ENCODE measurements at places on chromosomes 1 and 21.

DNA sequence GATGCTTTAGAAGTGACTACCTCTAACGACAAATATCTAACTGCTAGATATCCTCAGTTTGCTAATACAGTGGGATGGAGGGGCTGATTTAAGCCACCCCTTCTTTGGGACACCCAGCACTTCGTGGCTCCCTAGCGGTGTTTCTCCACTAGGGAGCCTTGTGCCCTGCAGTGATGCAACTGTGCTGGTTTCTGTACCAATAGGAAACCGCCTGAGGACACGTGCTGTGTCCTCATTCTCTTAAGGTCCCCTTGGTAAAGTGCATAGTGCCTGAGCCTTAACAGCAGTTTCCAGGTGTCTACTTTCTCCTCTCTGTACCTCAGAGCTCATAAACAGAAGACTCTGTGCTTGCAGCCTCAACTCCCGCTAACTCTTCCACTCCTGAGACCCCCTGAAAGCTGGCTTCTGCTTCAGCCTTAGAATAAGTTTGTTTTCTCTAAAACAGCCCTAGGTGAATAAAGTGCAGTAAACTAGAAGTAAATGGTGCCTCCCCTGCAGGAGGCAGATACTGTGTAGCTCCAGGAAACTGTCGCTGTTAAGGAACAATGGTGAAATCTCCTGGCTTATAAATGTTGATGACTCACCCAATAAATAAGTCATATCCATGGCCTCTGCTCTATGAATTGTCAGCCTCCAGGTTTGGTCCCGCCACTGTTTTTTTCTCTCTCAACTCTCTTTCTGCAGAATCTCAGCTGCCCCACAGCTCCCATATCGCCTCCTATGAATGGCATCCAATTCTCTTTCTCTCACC, 130.4 kb downstream of the AK5 start:
- DNase-seq = no peak

DNA sequence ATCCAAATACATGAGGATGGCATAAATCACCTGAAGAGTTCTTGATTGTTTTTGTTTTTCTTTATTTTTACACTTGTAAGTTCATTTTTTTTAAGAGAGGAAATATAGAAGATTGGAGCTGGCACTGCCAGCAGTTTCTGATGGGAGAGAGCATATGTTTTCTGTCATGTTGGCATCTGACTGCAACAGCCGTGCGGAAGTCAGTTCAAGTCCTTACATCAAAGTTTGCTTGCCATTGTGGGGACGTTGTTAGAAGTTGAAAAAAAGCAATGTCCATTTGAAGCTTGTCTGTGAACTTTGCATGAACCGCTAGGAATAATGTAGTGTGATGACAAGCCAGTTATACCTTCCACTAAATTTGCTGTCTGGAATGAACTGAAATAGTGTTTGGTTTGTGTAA, 126.5 kb upstream of the USH2A start:
- no peak for DNase-seq

- no peak for DNase-seq
Measured at GRCh38 chr1:107997866-107998265, 32.9 kb upstream of the VAV3 start.

DNA sequence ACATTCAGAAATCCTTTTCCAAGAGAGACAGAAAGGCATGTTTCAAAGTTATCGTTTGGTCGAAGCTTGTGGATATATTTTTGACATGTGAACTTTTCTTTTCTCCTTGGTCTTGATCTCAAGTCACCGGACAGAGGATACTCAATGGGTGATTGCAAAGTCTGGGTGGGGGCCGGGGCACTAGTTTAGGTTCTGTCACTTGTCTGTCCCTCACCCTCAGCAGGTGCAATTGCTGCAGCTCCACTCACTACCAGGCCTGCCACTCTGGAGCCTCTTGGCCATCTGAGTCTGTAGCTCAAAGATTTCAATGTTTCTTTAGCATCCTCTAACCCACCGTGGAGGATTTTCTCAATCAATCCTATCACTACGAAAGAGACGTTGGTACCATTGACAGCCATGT, 246.0 kb upstream of the C1orf174 start:
- DNase-seq = no peak

DNA sequence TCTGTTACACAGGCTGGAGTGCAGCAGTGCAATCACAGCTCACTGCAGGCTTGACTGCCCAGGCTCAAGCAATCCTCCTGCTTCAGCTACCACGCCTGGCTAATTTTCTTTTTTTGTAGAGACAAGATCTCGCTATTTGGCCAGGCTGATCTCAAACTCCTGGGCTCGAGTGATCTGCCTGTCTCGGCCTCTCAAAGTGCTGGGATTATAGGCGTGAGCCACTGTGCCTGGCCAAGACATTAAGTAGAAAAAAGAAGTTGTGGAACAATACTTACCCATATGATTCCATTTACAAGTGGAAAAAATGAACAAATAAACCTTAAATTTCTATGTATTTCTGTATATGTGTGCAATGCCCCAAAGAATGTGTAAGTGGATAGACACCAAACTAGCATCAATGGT, 30.3 kb upstream of the ID3 start:
- no peak for DNase-seq

DNA sequence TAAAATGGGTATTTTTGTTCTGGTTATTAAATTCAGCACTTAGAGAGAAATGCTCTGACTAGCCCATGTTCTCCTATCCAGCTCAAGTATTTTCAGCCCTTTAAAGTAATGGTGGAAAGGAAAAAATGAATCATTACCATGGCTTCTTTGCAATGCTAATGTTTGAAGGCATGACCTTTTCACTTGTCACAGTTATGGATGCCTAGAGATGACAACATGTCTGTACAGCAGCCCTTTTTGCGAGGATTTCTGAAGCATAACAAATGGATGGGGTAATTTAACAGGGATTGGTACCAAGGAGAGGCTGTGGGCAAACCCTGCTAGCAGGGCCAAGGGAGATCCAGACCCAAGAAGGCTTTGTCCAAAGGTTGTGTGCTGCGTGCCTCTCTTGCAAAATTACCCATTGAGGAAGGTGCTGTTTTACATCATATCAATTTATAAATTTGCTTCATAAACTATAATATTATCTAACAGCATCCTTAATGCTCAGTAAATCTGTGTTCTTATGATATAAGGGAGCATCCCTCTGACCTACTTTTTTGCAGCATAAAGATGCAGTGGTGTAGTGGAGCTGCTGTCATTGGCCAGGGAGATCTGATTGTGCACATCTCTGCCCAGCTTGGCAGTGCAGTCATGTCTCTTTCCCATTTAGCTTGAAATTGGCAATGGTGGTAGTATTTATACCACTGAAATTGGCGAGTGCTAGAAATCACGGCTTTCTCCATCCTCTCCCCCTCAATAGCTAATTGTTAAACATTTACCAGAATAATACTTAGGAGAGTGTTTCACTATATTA, 327.1 kb downstream of the PCP4 start:
- DNase-seq = no peak

GRCh38 chr1:208243527-208243966, 637 bp downstream of the PLXNA2 start:
- no peak for DNase-seq

DNA sequence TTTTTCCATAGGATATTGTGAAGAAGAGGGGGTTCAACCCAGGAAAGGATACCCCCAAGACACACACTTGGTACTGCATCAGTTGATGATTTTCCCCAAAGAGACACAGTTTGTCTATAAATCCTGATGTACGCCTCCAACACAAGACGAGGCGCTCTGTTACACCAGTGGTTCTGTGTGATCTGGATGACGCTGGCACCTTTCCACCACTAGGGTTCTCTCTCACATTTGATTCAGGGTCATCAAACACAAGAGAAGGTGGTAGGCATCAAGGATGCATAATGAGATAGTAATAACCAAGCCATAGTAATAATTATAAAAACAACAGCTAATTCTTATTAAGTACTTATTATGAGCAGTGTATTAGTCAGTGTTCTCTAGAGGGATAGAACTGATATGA, 508.8 kb upstream of the ZP4 start:
- DNase-seq = no peak

DNA sequence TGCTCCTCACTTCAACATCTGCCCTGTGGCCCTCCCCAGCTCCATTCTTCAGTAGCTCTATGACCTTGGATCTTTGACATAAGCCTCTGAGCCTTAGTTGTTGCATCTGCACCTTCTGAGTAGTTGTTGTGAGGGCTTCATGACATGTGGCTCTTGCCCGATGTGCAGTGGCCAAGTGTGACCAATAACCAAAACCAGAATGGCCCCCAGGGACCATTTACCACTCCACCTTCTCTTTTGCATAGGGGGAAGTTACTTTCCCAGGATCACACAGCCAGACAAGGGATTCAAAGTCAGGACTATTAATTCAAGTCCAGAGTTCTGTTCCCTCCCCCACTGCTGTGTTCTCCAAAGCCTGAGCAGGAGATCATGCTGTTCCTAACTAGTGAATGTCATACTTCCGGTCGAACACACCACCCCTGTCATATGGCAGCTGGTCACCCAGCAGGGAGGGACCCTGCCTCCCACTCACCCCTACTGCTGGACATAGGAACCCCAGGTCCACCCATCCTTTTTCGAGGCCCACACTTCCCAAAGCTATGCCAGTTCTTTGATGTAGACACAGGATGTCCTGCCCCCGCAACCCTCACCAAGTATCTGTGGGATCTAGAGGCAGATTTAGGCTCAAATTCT, 4.0 kb downstream of the FGR start:
- DNase-seq = no peak

DNA sequence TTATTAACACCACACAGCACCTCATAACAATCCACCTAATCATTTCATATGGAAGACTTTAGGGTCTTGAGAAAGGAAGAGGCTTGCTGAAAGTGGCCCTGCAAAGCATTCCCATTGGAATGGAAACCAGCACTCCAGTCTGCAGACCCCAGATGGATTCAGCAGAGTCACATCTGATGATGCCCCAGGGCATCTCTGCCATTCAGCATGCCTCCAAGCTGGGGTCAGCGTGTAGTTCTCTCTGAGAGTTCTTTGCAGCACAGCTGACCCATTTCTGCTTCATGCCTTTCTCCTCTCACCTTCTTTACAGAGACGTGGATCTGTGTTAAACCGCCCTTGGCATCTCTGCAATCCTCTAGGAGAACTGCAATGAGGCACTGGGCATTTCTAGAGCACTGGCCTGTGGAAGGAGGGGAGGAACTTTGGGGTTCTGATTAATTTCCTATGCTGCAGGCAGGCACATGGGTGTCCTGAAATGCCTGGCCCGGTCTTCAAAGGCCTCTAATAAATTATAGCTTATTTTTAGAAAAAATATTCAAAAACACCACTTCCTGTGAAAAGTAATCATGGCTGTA, 2.6 kb upstream of the LUZP1 start:
- no peak for DNase-seq

DNA sequence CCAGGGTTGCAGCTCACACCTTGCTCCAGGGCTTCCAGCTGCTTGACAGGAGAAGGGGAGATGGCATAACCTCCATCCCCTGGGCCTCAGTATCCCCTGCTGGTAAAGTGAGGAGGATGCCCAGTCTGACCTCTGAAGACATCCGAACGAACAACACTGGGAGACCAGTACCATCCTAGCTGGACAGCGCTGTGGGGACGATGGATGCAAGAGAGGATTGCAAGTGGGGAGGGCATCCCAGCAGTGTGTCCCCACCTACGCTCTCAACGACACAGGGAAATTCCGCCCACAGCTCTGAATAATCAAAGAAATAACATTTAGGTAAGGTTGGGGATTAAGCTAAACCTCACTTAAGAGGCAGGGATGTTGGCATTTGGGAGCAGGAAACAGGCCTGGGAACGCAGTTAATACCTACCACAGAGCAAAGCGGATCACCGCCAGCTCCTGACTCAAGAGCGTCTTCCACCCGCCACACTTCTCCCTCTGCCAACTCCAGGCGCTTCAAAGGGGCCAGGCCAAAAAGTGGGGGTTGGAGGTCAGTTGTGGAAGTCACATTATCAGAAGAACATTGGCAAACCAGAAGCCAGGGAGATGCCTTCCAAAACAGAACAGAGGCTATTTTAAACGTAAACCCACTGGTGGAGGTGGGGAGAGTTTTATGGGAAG, 47.6 kb downstream of the SSBP3 start:
- peak; percentile 55 for DNase-seq

DNA sequence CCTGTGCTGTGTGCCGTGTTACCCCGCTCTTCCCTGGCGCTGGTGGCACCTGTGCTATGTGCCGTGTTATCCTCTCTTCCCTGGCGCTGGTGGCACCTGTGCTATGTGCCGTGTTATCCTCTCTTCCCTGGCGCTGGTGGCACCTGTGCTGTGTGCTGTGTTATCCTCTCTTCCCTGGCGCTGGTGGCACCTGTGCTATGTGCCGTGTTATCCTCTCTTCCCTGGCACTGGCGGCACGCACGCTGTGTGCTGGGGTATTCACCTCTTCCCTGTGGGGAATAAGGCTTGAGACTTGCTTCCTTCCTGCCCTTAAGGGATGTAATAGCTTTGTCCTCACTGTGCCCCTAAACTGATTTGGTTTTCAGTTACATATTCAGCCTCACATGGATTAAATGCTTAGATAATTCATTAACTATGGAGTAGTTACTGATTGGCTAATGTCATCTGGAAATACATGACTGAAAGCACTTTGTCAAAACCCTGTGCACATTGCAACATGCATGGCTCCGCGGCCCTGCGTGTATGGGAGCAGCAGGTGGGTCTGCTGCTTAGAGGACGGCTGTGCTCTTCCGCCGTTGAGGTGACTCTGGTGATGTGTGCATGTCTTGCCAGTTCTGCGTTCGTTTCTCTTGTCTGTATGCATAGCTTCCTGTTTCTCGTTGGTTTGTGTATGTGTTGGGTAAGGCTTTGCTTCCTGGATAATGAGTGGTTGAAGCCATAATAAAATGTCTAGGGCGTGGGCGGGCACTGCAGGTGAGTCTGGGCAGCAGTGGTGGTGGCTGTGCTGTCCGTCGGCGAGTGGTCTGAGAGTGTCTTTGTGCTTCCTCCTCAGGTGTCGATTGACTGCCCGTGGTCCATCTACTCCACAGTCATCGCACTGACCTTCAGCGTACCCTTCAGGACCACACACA, 17.9 kb upstream of the PWP2 start:
- DNase-seq = no peak

DNA sequence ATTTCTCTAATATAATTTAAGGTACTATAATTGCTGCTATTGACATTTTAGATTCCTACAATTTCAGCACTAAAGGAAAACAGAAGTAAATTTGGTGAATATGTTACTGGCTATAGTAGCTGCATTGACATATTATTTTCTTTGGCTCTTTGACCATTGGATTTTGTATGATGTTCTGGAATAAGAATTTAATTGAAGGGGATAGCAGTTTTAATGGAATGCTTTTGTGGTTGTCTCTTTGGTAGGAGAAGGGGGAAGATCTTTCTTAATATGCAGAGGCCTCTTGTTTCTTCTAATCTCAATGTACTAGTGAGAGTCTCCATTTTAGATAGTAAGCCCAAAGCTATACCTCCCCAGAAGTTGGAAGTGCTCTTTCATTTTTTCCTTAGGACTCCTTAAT, 6.9 kb downstream of the DTL start:
- no peak for DNase-seq

DNA sequence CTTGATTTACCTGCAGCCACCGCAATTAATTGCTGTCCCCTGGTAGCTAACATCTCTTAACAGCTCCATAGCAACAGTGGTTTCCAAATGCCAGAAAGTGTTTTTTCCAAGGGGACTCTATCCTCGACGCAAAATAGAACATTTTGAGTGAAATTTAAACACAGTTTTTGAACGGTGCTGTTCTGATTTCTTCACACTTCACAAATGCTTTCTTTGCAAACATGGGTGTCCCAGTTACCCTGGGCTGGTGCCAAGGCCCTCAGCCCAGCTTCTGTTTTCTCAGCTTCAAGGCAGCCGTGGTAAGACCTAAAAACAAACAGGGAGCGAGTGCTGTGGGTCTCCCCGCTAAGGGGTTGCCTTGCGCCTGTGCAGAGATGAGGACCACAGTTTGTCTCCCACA, 147.3 kb upstream of the VAMP3 start:
- DNase-seq = no peak
